SIG-M5 (cell line): ENCODE measurements at places on chromosomes 16 and 17.

DNA sequence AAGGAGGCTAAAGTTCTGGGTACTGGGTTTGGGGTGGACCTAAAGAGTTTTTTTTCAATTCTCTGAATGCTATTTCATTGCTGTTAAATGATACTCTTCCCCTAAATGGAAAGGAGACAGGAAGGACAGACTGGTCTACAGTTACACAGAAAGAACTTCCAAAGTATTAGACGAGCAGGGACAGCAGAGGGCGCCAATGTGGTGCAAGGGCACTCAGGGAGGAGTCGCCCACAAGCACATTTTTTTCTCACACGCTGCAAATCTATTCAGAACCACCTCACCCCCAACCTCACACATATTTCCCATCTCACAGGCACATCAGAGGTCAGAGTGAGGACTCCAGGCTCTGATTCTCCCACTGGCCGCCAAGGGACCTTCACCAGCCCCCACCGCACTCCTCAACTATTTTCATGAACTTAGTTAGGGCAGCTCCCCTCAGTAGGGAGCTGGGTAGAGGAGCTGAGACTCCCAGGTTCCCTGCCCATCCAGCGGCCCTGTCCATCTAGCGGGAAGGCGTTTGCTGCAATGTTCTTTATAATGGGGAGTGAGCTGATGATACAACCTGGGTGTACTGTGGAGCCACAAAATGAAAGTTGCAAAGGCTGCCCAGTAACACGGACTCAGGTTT, 6.8 kb upstream of the CA4 start:
- DNase-seq, result peak; percentile 38

DNA sequence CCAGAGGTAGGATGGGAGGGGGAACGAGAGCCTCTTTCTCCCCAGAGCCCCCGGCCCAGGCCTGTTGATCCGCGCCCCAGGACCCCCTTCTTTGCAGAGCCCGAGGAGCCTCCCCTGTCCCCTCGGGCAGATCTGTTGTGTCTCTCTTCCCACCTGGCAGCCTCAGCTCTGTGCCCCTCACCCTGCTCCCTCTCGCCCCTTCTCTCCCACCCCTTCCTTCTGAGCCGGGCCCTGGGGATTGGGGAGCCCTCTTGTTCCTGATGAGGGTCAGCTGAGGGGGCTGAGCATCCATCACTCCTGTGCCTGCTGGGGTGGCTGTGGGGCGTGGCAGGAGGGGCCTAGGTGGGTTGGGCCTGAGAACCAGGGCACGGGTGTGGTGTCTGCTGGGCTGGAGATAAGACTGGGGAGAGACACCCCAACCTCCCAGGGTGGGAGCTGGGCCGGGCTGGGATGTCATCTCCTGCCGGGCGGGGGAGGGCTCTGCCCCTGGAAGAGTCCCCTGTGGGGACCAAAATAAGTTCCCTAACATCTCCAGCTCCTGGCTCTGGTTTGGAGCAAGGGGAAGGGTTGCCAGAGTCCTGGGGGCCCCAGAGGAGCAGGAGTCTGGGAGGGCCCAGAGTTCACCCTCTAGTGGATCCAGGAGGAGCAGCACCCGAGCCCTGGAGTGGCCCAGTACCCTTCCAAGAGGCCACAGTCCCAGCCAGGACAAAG, 65.4 kb downstream of the MRC2 start:
- DNase-seq, result no peak

DNA sequence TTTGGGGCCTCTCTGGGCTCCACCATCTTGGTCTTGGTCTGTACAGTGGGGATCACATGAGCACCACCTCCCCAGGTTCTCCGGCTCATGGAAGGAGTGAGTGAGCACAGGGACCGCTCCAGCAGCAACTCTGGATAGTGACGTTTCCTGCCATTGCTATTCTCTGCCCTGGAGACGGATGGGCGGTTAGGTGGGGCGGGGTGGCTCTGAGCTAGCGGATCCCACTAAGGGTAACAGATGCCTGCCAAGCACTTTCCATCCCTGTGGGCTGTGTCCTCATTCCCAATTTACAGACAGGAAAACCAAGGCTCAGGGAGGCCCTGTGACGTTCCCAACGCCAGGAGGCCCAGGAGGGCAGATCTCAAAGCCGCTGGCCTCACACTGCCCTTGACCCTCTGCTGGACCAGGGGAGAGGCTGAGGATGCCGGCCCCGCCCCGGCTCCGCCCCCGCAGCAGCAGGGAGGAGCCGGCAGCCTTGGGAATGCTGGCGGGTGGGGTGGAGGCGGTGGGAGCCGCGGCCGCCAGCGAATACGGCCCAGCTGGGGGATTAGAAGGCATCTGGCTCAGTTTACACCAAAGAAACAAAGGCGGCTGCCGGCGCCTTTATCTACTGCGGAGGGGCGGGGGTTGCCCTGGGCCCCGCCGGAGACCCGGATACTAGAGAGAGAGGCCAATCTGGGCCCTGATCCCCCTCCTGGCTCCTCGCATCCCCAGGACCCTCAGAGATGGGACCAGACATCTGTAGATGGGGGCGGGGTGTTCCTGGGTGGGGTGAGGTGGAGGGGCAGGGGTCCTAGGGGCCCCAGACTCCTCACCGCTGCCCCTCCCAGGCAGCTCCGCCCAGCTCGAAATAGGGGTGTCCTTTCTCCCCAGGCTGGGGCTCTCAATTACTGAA, 122.3 kb upstream of the CIBAR2 start:
- DNase-seq, result no peak

- DNase-seq, result no peak
Observed at GRCh38 chr16:28118637-28119036, 55.1 kb upstream of the GSG1L start.

GRCh38 chr17:35947156-35947585, 3.7 kb upstream of the LYZL6 start:
- no peak for DNase-seq

GRCh38 chr17:68533887-68534694, 21.9 kb downstream of the PRKAR1A start:
- no peak for DNase-seq

DNA sequence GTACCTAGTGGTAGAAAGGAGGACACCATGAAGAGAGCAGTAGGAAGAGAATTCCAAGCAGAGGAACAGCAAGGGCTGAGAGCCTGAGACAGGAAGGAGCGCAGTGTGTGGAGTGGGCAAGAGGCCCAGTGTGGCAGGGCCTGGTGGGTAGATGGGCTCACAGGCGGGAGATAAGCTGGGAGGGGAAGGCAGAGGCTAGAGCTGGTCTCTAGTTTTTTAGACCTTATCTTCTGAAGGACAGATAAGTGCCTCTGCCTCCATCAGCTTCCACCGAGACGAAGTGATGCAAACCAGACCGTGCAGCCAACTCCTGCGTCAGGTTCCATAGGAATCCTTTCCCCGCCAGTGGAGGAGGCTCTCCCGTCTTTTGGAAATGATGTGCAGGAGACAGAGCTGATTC, 33.6 kb downstream of the CDH1 start:
- DNase-seq, result no peak

- no peak for DNase-seq
Observed at GRCh38 chr17:62680541-62681052, 53.1 kb downstream of the MRC2 start.

DNA sequence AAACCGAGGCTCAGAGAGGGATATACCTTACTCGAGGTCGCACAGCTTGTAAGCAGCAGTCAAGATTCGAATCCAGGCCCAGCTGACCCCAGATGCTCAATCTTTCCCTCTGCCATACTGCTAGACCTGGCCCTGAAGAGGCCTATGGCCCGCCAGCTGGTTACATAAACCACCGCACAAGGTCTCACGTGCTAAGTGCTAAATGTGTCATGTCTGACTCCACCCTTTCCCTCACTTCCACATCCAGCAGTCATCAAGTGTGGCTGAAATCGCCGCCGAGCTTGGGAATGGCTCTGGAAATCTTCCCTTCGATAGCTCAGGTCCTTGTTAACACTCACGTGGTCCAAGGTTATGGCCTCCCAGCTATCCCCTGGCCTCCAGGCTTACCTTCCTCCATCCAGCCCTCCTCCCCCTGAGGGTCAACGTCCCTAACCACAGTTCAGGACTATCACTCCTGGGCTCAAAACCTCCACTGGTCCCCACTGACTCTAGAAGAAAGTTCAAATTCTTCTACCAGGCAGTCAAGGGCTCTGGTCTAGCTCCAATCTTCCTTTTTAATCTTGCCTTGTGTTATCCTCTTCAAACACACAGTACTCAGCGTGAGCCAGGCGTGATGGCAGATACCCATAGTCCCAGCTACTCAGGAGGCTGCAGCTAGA, 3.5 kb downstream of the ZBTB4 start:
- no peak for DNase-seq

- DNase-seq, result no peak
Observed at GRCh38 chr17:55452139-55452790, 30.6 kb upstream of the MMD start.
